Renal pelvis (tissue), 12 donors: ENCODE measurements at places on chromosomes 12 and 14. TPM values are rescaled to one million over a fixed set of nuclear protein-coding genes. Genes with fewer than 3 reads are reported as not detected.
A peak's percentile ranks its signal among the peaks of the same experiment; 100 is the strongest.

DNA sequence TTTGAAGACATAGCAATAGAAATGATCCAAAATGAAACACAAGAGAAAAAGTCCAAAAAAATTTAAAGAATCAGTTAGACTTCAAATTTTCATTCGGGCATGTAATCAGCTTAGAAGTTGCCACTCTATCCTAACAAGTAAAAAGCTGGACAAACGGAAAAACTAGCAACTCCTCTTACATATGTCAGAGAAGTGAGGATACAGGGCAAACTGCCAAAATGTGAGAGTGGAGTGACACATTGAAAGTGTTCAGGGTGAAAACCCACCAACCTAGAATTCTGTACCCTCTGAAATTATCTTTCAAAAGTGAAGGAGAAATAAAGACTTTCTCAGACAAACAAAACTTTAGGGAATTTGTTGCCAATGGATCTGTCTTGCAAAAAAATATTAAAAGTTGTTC, 42.0 kb upstream of the CHPT1 start:
- no peak for DNase-seq

GRCh38 chr14:94361682-94362081, 26.7 kb downstream of the SERPINA1 start:
- DNase-seq: no peak

- no peak for DNase-seq
Observed at GRCh38 chr12:115830633-115831032, 446.9 kb downstream of the MED13L start.

DNA sequence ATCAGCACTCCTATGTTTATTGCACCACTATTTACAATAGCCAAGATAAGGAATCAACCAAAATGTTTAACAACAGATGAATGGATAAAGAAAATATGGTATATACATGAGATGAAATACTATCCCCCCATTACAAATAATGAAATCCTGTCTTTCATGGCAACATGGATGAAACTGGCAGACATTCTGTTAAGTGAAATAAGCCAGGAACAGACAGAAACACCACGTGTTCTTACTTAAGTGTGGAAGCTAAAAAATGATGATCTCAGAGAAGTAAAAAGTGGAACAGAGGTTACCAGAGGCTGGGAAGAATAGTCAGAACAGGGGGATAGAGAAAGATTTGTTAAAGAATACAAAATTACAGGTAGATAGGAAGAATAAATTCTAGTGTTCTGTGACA, 113.7 kb upstream of the MDM1 start:
- DNase-seq: no peak

GRCh38 chr12:240566-240965, 22.1 kb downstream of the SLC6A13 start:
- no peak for DNase-seq

- DNase-seq: no peak
Observed at GRCh38 chr14:104576970-104577332, 2.6 kb upstream of the C14orf180 start.

Gene ATL1
- polyA plus RNA-seq: 10.7 TPM

DNA sequence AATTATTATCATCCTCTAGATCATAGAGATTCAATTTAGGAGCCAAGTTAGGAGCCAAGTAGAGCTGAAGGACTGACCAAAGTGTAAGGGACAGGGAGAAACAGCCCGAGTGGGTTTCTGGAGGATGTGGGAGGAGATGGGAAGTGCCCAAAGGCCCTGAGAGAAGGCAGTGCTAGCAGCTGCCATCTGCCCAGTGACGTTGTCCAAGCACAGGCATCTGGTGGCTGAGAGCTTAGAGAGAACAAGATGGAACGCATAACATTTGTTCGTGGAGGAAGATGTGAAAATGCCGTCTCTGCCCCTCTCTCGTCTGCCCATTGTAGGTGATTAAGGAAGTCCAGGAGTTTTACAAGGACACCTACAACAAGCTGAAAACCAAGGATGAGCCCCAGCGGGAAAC, 34.7 kb downstream of the CD9 start:
- no peak for DNase-seq

GRCh38 chr14:96592591-96593386, 90.6 kb downstream of the PAPOLA start:
- DNase-seq: no peak

Gene LUM
- polyA plus RNA-seq: 52.1 TPM

DNA sequence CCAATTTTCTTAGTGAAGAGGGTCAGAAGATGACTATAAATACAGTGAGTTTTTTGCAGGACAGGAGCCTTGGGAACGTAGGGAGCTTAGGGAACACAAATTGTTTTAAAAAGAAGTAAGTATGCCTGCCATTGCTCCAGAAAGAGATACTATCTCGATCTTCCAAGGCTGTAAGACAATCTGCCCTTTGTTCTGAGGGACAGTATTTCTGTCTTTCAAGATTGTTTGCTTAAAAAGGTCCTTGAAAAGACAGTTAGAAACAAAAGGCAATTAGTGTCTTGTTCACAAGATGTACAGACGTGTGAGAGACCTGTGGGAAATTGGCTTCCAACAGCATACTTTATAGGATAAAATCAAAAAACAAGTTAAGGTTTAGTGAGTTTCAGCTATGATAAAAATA, 321.2 kb upstream of the FAR2 start:
- peak; percentile 33 for DNase-seq

DNA sequence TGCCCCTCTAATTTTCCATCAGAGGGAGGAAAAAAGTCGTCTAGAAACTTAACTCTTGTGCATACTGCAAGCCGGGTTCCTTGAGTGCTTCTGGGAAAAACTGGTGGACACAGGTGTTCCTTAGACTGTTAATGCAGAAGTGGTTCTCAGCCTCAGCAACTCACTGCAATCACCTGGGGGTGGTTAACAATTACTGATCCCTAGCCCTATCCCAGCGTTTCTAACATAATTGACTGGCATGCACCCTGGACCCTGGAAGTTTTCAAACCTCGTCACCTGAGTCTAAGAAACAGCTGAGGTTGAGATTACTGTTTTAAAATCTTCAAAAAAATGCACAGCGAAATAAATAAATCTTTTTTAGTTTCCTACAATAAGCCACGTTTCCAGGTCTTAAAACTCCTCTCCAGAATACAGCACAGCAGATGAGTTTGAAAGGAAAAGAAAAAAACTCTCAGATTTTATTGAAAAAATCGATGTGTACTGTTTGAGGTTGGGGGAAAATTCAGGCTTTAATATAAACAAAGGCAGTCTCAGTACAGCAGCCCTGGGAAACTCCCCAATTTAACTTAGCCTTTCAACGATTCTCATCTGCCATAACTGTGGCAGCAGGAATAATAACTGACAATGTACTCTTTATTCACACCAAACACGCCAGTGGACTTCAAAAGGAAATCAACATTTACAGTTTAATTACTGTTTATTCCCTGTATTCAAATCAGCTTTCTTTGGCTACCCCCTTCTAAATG, 45.4 kb downstream of the PHLDA1 start:
- no peak for DNase-seq

DNA sequence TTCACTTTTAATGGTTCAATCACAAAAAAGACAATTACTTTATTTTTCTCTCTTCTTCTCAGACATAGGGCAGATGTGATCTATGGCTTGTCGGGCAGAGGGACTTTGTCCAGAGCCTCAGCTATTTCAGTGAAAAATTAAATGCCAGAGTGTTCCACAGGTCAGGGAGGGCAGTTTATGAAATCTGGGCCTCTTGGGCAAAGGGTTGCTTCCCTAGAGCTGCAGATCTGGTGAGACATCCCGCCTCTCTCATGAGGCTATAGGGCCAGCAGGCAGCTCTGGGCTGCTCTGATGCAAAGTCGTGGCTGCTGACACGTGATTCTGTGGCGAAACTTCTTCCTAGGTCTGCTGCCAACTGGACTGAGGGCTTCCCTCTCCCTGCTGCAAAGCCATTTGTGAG, 6.0 kb downstream of the CLMN start:
- no peak for DNase-seq

GRCh38 chr12:3990501-3991280, 117.5 kb upstream of the PARP11 start:
- no peak for DNase-seq

Gene PPFIA2
- 6.2 TPM for polyA plus RNA-seq

Gene MEG3
- polyA plus RNA-seq: 305 TPM

GRCh38 chr12:121033625-121034349, 5.3 kb downstream of the OASL start:
- DNase-seq: no peak

Gene RHOJ
- polyA plus RNA-seq: 19.9 TPM

DNA sequence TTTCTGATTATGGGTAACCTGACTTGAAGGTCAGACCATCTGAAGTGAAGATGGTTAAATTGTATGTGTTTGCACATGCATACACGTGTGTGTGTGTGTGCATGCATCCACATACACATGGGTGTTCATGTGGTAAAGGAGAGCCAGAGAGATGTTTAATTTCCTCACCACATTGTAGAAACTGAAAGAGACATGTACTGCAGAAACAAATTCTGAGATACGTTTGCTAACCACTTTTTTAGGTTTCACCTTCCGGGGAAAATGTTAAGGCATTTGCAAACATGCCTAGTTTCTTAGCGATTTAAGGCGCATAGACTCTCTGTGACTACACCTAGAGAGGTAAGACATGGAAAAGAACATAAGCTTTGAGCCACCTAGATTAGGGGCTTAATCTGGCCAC, 362.9 kb downstream of the RAD51B start:
- no peak for DNase-seq

GRCh38 chr12:88960213-88960878, 380.1 kb upstream of the KITLG start:
- DNase-seq: no peak

Gene RARG
- 38.1 TPM for polyA plus RNA-seq

DNA sequence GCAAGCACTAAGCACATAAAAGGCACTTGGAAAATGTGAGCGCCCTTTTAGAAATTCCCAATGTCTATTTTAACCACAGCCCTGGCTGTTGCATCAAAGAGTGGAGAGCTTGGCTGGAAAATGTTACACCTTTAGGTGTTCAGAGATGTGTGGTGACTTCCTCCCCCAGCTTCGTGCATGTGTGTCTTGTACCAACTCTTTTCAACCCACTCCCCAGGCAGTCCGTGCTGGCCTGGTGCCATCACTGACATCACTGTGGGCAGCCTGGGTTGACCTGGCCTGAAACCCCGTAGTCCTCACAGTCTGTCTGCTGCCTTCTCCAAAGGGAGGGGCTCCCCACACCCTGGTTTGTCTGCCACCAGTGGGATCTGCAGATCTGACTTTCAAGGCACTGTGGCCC, 101.8 kb downstream of the SCARB1 start:
- DNase-seq: no peak

- DNase-seq: no peak
Observed at GRCh38 chr12:13799574-13799973, 181.8 kb downstream of the GRIN2B start.

DNA sequence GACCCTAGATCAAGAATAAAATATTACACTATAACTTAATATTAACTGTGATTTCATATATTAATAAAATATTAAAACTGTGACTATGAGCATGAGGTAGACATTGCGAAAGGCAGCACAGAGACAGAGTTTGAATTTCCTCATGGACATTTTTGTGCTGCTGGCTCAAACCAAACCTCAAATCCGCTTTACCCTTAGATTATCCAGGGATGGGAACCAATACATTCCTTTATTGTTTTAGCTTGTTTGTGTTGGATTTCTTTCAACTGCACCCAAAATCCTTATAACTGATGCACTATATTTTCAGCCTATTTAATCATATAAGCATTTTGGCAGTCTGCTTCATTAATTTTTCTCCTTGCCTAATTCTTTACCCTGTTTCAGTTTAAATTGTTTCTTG, 436.7 kb downstream of the ATP23 start:
- DNase-seq: no peak

- no peak for DNase-seq
Observed at GRCh38 chr12:13144266-13144828, 40.9 kb upstream of the GSG1 start.
